ENCODE measurements at places on chromosomes 11 and 22. TPM values are rescaled to one million over a fixed set of nuclear protein-coding genes. Genes with fewer than 3 reads are reported as not detected.

DNA sequence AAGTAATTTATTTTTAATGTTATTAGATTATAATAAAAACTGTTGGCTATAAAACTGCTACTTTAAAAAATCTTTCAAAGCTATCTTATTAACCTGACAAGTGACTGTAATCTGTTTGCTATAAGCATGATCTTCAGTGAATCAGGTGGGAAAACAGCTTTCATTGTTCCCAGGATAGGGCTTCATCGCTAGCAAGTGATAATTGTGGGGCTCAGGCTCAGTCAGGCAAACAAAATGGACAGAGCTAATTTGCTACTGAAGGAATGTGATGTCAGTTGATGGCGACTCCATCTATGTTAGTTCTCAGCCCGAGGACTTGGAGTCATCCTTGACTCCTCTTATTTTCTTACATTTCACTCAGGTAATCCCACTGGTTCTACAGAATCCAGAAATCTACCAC, 125.0 kb downstream of the RASSF10 start:
- DNase-seq, result no peak

- no peak for DNase-seq
These were observed 63.7 kb upstream of the NNMT start for GRCh38 chr11:114232400-114233059.

DNA sequence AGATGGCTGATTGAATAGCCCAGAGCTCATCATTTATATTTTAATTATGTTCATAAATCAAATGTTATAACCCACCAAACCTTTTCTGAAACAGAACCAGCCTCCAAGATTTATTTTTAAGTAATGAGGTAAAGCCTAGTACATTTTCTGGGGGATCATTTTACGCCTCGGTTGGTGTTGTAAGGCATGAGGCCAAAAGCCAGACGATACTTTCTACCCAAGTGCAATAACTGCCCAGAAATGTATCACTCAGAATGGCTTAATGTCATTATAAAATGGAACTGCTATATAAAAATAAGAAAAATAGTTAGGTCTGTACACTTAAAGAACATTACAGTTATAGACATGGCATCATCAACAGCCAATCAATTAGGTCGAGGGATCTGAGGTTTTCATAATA, 283.3 kb downstream of the CADM1 start:
- DNase-seq, result no peak

GRCh38 chr22:45832180-45832579, 144.8 kb downstream of the WNT7B start:
- no peak for DNase-seq

Gene PHF21A
- total RNA-seq, result 16.1 TPM

- DNase-seq, result no peak
These were observed 12.3 kb downstream of the APOL6 start for GRCh38 chr22:35660291-35661127.

DNA sequence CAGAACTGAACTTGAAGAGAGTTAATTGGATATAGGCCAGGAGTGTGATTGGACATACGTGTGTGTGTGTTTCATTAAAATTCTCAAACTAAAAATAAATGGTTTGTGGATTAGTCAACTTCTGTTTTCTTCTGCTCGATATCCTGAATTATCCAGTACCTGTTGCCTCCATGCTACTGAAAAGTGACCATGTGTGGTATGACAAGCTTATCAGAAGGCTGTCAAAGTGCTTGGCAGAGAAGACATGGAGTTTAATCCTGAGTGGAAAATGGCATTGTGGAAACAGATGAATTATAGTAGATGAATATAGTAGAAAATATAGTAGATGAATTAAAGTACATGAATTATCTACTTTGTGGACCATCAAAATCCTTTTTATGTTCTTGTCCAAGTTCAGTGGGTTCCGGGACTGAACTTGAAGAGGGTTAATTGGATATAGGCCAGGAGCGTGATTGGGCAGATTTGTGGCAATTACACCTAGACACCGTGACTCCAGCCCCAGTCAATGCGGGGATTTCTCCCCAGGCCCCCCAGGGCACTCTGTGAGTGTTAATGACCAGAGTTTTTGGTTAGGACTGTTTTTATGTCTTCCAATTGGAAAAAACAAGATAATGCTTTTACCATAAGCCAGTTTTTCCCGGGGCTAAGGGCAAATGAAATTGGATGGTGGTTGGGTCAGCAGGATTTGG, 30.1 kb downstream of the GRAMD1B start:
- no peak for DNase-seq

Gene LRRN4CL
- total RNA-seq, result 30.9 TPM

- no peak for DNase-seq
These were observed 39.9 kb downstream of the CLPB start for GRCh38 chr11:72394416-72394815.

DNA sequence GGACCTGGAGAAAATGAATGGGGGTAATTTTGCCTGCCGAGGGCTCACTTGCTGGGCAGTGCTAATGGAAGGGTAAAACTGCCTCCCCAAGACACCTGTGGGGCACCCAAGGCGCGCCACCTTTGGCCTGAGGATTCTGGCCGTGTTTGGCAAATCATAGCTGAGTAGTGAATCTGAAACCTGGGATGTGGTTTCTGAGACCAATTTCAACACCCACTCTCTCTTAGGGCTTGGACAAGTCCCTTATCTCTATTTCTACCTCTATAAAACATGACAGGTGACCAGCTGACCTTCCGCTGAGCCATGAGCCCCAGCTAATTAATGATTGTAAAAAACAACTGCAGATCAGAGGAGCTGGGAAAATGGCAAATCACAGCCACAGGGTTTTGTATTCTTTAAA, 1.5 kb upstream of the PACSIN3 start:
- no peak for DNase-seq

DNA sequence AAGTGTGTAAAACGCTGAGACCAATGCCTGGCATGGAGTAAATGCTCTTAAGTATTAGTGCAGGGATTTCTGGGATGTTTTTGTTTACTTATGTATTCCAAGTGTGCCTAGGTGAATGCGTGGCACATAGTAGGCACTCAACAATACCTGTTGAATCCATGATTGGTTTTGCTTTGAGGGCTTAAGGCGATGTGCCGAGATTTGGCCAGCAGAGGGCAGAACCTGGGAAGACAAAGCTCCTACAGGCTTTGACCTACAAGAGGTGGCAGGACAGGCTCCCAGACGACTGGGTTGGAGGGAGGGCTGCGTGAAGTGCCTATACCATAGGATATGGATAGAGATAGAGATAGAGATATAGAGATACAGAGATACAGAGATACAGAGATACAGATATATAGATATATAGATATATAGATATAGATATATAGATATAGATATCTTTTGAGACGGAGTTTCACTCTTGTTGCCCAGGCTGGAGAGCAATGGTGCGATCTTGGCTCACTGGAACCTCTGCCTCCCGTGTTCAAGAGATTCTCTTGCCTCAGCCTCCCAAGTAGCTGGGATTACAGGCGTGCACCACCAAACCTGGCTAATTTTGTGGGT, 13.9 kb downstream of the KCNE3 start:
- DNase-seq, result peak; percentile 60

Gene POTEH
- total RNA-seq, result not detected

DNA sequence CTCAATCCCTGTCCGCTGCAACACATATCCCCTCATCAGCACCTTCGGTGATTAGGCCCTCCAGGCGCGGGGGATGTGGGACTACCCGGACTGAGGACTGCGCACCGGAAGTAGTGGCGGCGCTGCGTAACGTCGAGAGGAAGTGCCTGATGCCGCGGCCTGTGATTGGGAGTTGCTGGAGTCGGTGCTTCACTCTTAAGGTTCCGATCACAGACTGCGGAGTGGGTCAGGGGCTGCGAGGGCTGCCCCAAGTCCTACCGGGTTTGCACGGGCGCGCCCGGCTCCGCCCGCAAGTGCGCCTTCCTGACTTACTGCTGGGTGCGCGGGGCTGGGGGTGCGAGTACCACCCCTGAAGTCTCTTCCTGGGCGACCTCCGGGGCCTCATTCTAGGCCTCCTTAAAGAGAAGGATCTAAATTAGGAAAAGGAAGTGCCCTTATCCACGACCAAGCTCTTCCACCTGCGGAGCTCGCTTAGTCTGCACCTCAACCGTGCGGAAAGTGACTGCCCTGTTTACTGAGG, at the start of gene ALKBH3:
TSS of gene ALKBH3 (plus strand) at position 192 of the 520 bp plus-strand sequence. CDS start 1,822 bp downstream, outside the sequence.
- peak; percentile 81 for DNase-seq

GRCh38 chr22:29706486-29706885, 13.3 kb upstream of the CABP7 start:
- DNase-seq, result no peak

DNA sequence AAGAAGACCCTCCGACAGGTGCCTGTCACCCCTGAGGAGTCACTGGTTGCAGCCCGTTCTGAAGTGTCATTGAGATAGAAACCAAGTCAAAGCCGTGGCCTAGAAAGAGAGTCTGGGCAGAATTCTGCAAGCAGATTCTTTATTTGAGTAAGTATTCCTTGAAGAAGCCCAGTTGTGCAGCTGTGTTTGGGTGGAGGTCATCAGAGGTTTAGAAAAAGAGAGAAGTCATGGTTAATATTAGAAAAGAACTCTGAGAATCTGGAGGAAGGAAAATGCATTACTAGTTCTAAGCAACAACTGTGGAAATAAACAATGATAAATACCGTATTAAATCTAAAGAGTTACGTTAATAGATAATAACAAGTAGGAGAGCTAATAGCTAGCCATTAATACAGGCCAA, 118.8 kb upstream of the KIRREL3 start:
- DNase-seq, result no peak

DNA sequence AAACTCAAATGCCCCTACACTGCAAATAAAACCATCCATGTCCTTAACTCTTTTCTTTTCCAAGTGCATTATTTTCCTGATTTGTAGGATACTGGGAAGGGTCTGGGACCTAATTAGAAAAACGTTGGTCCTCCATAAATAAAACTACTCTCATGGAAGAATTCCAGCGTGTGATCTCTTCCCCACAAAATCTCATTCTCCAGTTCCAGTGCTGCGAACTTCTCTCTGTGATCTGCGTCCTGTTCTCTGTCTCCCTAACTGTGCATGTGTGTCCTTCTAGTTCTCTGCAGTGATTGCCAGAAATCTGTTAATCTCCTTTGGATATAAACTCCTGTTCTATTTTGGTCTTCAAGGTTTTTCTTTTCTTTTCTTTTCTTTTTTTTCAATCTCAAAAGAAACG, 148.1 kb downstream of the BBOX1 start:
- no peak for DNase-seq

Gene SYNGR1
- 9.4 TPM for total RNA-seq

Gene UBE4A
- 41.6 TPM for total RNA-seq

Gene SCGB1A1
- not detected for total RNA-seq

Data from omental fat pad (tissue), 4 donors.